ENCODE measurements at places on chromosomes 12 and 14. TPM values are rescaled to one million over a fixed set of nuclear protein-coding genes. Genes with fewer than 3 reads are reported as not detected.

FKBP4 gene
- 27.6 TPM for total RNA-seq

UNC79 gene
- not detected for total RNA-seq

FRMD6 gene
- total RNA-seq: 795 TPM

CLEC9A gene
- not detected for total RNA-seq

DNA sequence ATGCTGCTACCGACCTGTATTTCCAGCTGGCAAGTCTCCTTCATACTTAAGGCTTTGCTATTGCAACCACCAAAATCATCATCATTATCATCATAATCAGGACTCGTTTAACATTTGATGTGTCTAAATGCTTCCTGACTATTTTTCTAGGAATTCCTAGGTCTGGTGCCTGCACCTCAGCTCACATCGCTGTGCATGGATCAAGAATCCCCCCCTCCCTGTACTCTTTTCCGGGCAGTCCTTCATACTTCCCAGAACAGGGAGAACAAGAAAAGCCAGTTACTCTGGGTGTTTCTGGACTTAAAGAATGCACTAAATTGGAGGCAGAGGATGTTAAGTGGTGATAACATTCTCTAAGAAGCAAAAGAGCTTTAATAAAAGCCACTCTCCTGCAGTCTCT, 9.4 kb downstream of the ERP27 start:
- DNase-seq: no peak

DNA sequence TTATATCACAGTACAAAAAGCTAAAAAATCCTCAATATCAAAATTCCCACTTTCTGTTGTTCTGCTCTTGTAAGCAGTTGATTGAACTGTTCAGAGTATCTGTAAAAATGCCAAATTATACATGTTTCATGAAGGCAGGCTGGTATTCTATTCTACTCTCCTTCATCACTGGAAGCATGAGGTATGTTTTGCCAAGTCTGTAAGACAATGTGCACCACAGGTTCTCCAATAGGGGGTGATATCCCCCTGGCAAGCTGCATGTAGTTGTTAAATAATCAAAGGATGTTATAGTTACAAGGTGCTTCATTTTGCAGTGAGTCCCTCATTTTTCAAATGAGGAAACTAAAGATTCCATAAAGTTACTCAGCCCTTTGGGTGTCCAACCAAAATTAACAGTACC, 15.1 kb upstream of the NEK9 start:
- peak; percentile 54 for DNase-seq

- DNase-seq: peak; percentile 85
Measured at GRCh38 chr14:22939684-22940083, 10.5 kb upstream of the PRMT5 start.

- DNase-seq: peak; percentile 36
Measured at GRCh38 chr12:39127401-39127800, 222.0 kb upstream of the CPNE8 start.

DNA sequence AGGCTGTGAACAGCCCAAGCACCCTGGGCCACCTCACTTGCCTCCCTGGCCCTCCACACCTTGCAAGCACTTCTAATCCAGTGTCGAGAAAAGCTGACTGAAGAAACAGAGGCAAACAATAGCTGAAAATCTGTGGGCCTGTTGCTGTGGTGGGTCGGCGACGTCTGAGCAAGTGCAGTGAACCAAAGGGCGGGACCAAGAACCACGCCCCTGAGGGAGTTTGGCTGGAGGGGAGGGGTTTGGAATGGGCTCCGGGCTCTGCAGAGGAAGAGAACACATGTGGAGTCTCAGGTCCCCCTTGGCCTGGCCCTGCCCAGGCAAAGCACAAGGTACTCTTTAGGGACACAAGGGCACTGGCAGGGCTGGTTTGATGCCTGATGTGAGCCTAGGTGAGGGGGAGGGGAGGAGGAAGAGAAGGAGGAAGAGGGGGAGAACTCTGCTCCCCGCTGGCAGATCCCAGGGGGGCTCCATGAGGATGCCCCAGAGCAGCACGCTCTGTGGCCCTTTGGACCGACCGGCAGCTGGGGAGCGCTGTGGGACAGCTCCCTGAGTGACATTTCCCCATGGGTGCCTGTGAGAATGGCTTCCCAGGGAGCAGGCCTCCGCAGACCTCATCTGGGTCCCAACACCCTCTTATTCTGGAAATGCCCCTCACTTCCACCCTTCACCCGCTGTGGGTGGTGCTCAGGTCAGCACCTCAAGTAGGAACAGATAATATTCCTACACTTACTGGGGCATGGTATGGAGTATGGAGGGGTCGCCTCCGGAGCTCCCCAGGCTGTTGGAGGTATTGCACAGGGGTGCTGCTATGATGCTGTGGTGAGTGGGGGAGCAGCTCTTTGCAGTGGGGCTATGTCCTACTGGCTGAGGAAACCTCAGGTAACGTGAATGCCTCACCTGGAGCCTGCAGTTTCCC, 85.5 kb downstream of the CPSF2 start:
- no peak for DNase-seq

DNA sequence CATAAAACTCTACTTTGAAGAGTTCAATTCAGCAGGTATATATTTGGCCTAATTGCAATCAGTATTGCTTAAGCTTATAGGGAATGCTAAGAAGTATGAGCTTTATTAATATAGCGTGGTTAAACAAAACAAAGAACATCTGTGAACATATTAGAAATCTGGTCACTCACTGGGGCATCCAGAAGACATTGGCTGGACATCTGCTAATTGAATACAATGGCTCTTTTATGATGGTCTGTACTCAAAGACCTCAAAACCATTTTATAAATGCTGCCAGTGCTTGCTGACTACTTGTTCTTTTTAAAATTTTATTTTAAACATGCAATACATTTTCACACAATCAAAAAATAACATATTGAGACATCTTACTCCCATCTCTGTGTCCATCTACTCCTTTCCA, 173.0 kb downstream of the STXBP6 start:
- no peak for DNase-seq

GRCh38 chr14:36654794-36655381, 6.8 kb upstream of the PAX9 start:
- no peak for DNase-seq

GRCh38 chr12:28759333-28759732, 389.7 kb upstream of the FAR2 start:
- DNase-seq: peak; percentile 83
